ENCODE measurements at places on chromosomes 4 and X.

- peak; percentile 67 for DNase-seq
These were observed 31.0 kb upstream of the FAT4 start for GRCh38 chr4:125283707-125284279.

DNA sequence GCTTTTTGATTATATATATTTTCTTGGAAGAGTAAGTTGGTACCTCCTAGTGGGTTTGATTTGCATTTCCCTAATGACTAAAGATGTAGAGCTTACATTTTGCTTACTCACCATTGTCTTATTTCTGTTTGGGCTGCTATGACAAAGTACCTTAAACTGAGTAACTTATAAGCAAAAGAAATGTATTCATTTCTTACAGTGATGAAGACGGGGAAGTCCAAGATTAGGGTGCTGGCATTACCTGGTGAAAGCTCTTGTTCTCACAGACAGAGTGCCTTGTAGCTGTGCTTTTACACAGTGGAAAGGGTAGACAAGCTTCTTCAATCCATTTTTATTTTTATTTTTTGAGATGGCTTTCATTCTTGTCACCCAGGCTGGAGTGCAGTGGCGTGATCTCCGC, 229.2 kb upstream of the AGA start:
- DNase-seq = no peak

DNA sequence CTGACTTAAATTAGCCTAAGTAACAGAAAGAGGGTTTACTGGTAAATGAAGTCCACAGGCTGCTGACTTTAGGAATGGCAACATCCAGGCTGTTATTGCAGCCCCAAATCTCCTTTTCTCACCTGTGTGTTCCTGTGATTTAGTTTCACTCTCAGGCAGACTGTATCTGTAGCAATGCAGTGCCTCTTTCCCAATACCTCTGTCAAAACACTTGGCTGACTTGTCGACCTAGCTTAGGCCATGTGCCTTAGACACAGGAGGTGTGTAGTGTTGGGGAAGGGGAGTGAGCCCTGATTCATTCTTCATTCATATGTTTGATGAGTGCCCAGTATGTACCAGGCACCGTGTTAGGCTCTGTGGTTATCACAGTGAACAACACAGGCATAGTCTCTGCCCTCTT, 46.9 kb downstream of the JADE3 start:
- DNase-seq = no peak

GRCh38 chr4:15690020-15690809, 8.6 kb downstream of the FAM200B start:
- DNase-seq = peak; percentile 24

- DNase-seq = no peak
These were observed 1444.0 kb downstream of the PCDH18 start for GRCh38 chr4:136088211-136088867.

DNA sequence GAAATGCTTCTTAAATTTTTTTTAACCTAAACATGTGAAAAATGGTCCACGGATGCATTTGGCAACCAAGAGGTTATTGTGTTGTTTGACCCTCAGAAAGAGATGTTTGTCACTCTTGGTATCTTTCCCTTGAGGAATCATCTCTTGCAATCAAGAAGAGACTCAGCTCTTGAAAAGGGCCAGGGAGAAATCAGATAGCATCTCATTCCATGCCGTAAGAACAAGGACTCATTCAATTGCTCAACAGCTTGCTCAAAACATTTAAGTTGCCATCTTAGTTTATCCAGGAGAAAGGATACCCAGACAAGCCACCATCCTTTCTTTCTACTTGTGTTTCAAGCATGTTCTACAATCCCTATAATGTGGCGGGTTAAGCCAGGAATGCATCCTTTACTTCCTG, 209.5 kb upstream of the LNX1 start:
- no peak for DNase-seq

- DNase-seq = no peak
These were observed 1.7 kb downstream of the NSD2 start for GRCh38 chr4:1872870-1873269.

GRCh38 chr4:175071123-175071522, 153.0 kb downstream of the ADAM29 start:
- no peak for DNase-seq

GRCh38 chr4:52110171-52110570, 59.1 kb downstream of the SPATA18 start:
- DNase-seq = no peak

- peak; percentile 86 for DNase-seq
These were observed 5.3 kb upstream of the STBD1 start for GRCh38 chr4:76301068-76301774.

Data from Kasumi-1 (cell line).